ENCODE measurements at places on chromosomes 12 and 14. TPM values are rescaled to one million over a fixed set of nuclear protein-coding genes. Genes with fewer than 3 reads are reported as not detected.

Gene GALC
- total RNA-seq: 78.2 TPM

Gene LYZ
- total RNA-seq: 83.1 TPM

Gene PROX2
- total RNA-seq: 7.1 TPM

Gene NRXN3
- total RNA-seq: not detected

Gene ITPK1
- 73.2 TPM for total RNA-seq

Gene SPTB
- total RNA-seq: 0.07 TPM

Gene CGRRF1
- total RNA-seq: 26.7 TPM

Gene MGAT4C
- not detected for total RNA-seq

Gene CPNE6
- not detected for total RNA-seq

Gene ITPR2
- 70.7 TPM for total RNA-seq

Gene COX8C
- not detected for total RNA-seq

Gene NUBPL
- 8.5 TPM for total RNA-seq

Gene SLC17A8
- total RNA-seq: not detected

Gene SIX4
- not detected for total RNA-seq

Gene ARL1
- 32.6 TPM for total RNA-seq

Gene POTEM
- total RNA-seq: not detected

Gene TPH2
- total RNA-seq: not detected

Gene TMEM121
- 0.54 TPM for total RNA-seq

Gene DNAJC22
- not detected for total RNA-seq

Gene NTS
- total RNA-seq: not detected

Gene PMCH
- total RNA-seq: not detected

Gene TULP3
- total RNA-seq: 5.1 TPM

Gene POTEG
- not detected for total RNA-seq

Gene RXYLT1
- total RNA-seq: 7.0 TPM

Gene TCL1A
- 1.6 TPM for total RNA-seq

Gene NANOG
- total RNA-seq: not detected

Gene PDE3A
- 0.20 TPM for total RNA-seq

Gene ERC1
- total RNA-seq: 43.5 TPM

Gene FAM186B
- 0.77 TPM for total RNA-seq

Gene KRT71
- not detected for total RNA-seq

Gene CYP46A1
- total RNA-seq: 0.09 TPM

Gene HNRNPC
- 515 TPM for total RNA-seq

Gene SERPINA5
- not detected for total RNA-seq

Gene MMP17
- total RNA-seq: 1.7 TPM

All from natural killer cell (primary cell).